Activated naive CD4-positive, alpha-beta T cell treated with anti-CD3 and anti-CD28 coated beads, Interleukin-2, amount 10 ng/mL, durations not matched to agents 7 days and 5 days (primary cell): ENCODE measurements at places on chromosomes 13 and 19.

DNA sequence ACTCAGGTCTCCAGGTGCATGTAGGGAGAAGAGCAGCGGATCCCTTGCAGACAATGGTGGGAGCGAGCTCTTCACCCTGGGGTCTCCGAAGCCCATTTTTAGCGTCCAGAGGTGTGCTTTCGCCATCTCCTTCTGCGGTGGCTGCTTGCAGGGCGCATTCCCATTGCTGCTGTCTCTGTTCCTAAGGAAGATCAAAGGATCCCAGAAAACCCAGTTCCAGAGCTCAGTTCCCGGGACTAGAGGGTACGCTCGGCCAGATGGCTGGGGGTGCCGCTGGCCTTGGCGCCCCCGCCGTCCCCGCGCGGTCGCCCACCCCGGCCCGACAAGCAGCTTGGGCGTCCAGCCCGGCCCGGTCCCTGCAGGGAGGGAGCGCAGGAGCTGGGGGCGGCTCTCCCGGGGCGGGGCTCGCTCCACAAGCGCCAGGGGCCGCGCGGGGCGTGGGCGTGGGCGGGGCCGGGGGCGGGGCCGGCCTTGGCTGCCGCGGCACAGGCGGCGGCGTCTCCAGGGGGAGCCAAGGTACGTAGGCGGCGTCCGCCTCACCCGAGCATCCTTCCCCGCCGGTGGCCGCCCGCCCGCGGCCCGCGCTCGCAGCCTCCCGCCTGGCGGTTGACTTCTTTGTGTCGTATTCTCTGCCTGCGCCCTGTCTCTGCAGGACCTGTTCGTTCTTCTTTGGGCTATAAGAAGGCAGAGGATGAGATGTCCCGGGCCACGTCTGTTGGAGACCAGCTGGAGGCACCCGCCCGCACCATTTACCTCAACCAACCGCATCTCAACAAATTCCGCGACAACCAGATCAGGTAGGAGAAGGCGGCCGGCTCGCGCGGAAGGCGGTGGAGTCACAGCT is 96.8 kb downstream of the ATP8A2 start:
- peaks cover 5% of the 10 kb centered on the region for H3K4me1 ChIP-seq
- no peak overlapping the region for H3K4me3 ChIP-seq
- no peak overlapping the region for H3K27ac ChIP-seq
- DNase-seq: peak; percentile 32
- H3K36me3 ChIP-seq: peaks cover 3% of the 10 kb centered on the region

GRCh38 chr19:4523306-4524110 is 5.2 kb upstream of the PLIN4 start:
- peaks cover 17% of the 10 kb centered on the region for H3K27me3 ChIP-seq
- no peaks in the 10 kb centered on the region for H3K36me3 ChIP-seq
- no peak overlapping the region for H3K4me3 ChIP-seq
- no peaks in the 10 kb centered on the region for H3K4me1 ChIP-seq

GRCh38 chr13:94209117-94209516 is 270.4 kb downstream of the DCT start:
- no peaks in the 10 kb centered on the region for H3K4me1 ChIP-seq
- no peak overlapping the region for H3K4me3 ChIP-seq
- no peaks in the 10 kb centered on the region for H3K36me3 ChIP-seq
- H3K27ac ChIP-seq: no peak overlapping the region
- no peak for DNase-seq
- no peaks in the 10 kb centered on the region for H3K27me3 ChIP-seq

DNA sequence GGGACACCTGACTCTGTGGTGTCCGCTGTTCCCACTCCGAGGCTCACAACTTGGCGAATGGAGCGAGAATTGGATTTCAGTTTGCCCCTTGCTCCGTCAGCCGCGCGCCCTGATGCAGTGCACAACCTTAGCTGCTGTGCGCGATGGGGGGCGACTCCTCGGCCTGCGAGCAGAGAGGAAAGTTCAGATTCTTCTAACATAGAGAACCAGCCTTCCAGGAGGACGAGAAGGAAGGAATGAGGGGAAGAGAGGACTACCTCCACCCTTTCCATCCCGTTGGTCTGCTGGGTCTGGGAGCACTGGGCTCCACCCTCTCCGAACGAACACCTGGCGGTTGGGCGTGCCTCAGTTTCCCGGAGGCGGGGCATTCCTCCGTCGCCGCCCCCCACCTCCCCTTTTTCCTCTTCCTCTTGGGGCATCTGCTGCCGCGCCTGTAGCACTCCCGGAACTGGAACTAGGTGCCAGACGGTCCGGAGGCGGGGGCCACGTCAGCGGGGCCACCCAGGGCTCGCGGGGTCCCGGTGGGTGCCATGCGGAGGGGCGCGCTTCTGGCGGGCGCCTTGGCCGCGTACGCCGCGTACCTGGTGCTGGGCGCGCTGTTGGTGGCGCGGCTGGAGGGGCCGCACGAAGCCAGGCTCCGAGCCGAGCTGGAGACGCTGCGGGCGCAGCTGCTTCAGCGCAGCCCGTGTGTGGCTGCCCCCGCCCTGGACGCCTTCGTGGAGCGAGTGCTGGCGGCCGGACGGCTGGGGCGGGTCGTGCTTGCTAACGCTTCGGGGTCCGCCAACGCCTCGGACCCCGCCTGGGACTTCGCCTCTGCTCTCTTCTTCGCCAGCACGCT is at the start of gene KCNK6:
Gene KCNK6, plus strand, starts transcription at position 425 of the 838 bp plus-strand sequence. Its CDS starts 106 bp downstream, at position 531.
- H3K4me3 ChIP-seq: peak within 1 kb of the TSS; percentile 84
- H3K4me1 ChIP-seq: peaks cover 65% of the 10 kb centered on the region
- peak within 1 kb of the TSS; percentile 74 for H3K27ac ChIP-seq
- H3K36me3 ChIP-seq: peaks cover 9% of the 10 kb centered on the region

GRCh38 chr13:64083396-64083795 is 2667.7 kb upstream of the PCDH20 start:
- no peaks in the 10 kb centered on the region for H3K27me3 ChIP-seq
- no peak overlapping the region for H3K27ac ChIP-seq
- no peaks in the 10 kb centered on the region for H3K4me1 ChIP-seq
- no peak overlapping the region for H3K4me3 ChIP-seq
- no peak for DNase-seq
- H3K36me3 ChIP-seq: no peaks in the 10 kb centered on the region

- DNase-seq: no peak
- peaks cover 18% of the 10 kb centered on the region for H3K27me3 ChIP-seq
Measured at GRCh38 chr19:7910321-7911161, 4.1 kb upstream of the TGFBR3L start.

DNA sequence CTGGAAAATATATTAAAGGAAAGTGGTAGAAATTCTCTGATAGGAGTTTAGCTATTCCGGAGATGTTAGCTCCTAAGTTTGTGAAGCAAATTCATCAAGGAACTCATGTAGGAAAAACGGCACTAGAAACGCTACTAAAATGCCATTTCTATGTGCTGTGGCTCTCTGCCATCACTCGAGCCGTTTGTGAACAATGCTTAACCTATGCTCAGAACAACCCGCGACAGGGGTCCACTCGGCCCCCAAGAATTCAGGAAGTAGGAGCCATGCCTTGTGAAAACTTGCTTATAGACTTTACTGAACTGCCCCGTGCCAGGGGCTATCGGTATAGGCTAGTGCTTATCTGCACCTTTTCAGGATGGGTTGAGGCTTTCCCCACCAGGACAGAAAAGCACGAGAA is 14.2 kb upstream of the SLC15A1 start:
- H3K27ac ChIP-seq: no peak overlapping the region
- H3K4me3 ChIP-seq: no peak overlapping the region
- H3K36me3 ChIP-seq: no peaks in the 10 kb centered on the region
- no peaks in the 10 kb centered on the region for H3K4me1 ChIP-seq
- DNase-seq: no peak
- H3K27me3 ChIP-seq: peaks cover 10% of the 10 kb centered on the region

GRCh38 chr19:32345261-32346207 is at the start of gene ZNF507:
Gene ZNF507 (plus strand): TSS chr19:32345610. CDS start chr19:32352831, 7,221 bp downstream.
- H3K4me3 ChIP-seq: peak within 1 kb of the TSS; percentile 88
- DNase-seq: peak; percentile 88
- H3K4me1 ChIP-seq: peaks cover 44% of the 10 kb centered on the region

DNA sequence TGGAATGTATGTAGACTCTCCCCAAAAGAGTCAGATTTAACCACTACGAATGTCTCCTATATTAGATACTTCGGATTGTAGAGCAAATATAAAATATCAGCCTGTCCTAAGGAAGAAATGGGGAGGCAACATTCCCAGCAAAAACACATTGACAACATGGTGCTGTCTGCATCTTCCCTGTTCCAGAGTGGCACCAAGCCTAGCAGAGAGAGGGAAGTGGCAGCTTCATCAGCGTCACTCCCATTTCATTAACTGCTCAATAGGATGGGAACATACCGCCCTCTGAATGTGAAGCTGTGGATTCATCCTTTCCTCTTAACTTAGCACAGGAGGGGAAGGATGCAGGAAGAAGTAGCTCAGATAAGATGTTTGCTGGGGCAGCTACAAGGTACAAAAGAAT is 45.4 kb downstream of the MYO16 start:
- no peaks in the 10 kb centered on the region for H3K36me3 ChIP-seq
- H3K27me3 ChIP-seq: peaks cover under 1% of the 10 kb centered on the region
- DNase-seq: no peak
- H3K4me3 ChIP-seq: no peak overlapping the region

DNA sequence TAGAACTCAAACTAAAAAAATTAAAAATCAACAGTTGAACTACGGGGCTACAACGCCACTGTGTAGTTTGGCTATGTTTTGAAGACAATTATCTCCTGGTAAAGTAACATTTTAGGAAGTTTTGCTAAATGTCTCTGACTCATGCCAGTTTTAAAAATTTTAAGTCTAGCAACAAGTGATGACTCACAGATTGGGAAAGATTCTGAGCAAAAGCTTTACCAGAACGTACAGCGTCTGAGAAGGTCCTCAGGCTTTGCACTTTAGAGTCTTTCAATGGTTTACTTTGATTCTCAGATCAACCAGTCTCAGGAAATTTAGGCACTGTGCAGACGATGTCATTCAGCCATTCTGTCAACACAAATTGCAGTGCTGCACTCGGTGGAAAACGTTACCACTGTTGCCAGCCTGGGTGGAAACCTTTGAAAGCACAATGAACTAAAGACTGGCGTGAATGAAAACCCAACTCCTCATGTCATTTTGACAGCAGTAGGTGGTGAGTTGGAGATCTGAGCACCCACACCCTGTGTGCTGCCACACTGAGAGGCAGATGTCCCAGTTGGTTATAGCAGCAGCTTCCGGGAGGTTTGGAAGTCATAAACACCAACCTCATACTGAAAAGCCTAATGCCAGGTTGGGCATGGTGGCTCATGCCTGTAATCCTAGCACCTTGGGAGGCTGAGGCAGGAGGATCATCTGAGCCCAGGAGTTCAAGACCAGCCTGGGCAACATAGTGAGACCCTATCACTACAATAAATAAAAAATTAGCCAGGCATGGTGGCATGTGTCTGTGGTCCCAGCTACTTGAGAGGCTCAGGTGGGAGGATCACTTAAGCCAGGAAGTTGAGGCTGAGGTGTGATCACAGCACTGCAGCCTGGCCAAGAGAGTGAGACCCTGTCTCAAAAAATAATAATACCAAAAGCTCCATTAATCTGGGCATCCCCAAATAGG is 6.3 kb upstream of the WTIP start:
- no peaks in the 10 kb centered on the region for H3K4me1 ChIP-seq
- H3K4me3 ChIP-seq: no peak overlapping the region
- H3K36me3 ChIP-seq: peaks cover 26% of the 10 kb centered on the region
- DNase-seq: no peak

GRCh38 chr19:33403973-33404304 is 30.4 kb downstream of the CEBPG start:
- H3K36me3 ChIP-seq: no peaks in the 10 kb centered on the region
- no peak overlapping the region for H3K4me3 ChIP-seq
- DNase-seq: no peak
- H3K4me1 ChIP-seq: no peaks in the 10 kb centered on the region
- H3K27ac ChIP-seq: no peak overlapping the region

GRCh38 chr19:33374236-33374714 is 766 bp downstream of the CEBPG start:
- peaks cover 21% of the 10 kb centered on the region for H3K36me3 ChIP-seq
- DNase-seq: peak; percentile 32
- H3K27ac ChIP-seq: peak overlapping the region; percentile 76
- H3K4me3 ChIP-seq: peak overlapping the region; percentile 89
- peaks cover 47% of the 10 kb centered on the region for H3K4me1 ChIP-seq

DNA sequence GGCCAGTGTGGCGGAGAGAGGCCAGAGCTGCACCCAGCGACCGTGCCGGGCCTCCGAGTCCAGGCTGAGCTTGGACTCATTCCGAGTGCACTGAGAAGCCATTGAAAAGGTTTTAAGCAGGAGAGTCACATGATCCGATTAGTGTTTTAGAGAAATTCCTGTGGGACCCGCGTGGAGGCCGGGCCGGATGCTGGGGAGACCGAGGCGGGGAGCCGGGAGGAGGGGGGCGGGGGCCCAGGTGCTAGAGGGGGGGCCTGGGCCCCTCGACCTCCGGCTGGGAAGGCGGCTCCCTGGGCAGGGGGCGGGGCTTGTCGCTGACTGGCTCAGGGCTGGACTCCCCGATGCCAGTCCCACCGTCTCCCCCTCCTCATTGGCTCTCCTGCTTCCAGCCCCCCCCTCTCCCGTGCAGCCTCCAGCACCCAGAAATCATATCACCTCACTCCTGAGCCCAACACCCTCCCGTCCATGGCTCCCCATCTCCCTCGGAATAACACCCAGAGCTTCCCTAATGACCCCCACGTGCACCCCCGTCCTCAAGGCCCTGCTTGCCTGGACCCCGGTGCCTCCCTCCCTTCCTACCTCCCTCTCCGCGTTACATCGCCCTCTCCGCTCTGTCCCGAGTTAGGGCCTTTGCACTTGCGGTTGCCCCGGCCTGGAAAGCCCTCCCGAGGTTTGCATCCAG is 5.2 kb upstream of the ZNF579 start:
- H3K27ac ChIP-seq: no peak overlapping the region
- H3K4me1 ChIP-seq: peaks cover 30% of the 10 kb centered on the region
- H3K36me3 ChIP-seq: no peaks in the 10 kb centered on the region

- H3K27ac ChIP-seq: peak overlapping the region; percentile 97
- H3K36me3 ChIP-seq: peaks cover 25% of the 10 kb centered on the region
- H3K4me3 ChIP-seq: peak overlapping the region; percentile 100
- peaks cover 20% of the 10 kb centered on the region for H3K27me3 ChIP-seq
- H3K4me1 ChIP-seq: peaks cover 40% of the 10 kb centered on the region
Measured at GRCh38 chr19:16184665-16185122, 516 bp upstream of the FAM32A start.

GRCh38 chr19:29812080-29812880 is 489 bp downstream of the CCNE1 start:
- no peaks in the 10 kb centered on the region for H3K27me3 ChIP-seq
- peak overlapping the region; percentile 84 for H3K4me3 ChIP-seq
- peaks cover 45% of the 10 kb centered on the region for H3K4me1 ChIP-seq
- peak; percentile 48 for DNase-seq
- H3K27ac ChIP-seq: peak overlapping the region; percentile 91

DNA sequence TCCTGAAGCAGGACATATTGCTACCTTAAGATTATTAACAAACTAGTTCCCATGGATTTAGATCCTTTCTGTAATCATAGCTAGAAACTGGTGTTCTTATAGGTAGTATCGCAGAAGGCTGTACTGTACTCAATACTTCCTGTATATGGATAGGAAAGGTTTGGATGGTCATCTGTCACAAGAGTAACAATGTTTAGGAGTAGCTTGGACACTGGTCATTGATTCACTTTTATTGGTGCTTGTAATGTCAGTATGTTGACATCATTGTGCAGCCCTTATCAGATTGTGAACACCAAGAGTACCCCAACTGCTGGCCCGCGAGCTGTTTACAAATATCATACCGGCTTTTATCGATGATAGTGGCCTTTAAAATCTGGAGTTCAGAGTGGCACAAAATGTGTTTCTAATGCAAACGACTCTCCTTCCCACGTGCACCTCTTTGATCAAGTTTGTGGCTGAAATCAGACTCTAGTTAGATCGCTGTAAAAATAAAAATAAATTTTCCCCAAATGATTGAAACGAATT is 605 bp upstream of the CDK8 start:
- H3K27me3 ChIP-seq: peaks cover 3% of the 10 kb centered on the region
- peak overlapping the region; percentile 80 for H3K4me3 ChIP-seq
- DNase-seq: no peak
